Stomach (tissue), 19 donors: ENCODE measurements at places on chromosomes 7 and 10.

DNA sequence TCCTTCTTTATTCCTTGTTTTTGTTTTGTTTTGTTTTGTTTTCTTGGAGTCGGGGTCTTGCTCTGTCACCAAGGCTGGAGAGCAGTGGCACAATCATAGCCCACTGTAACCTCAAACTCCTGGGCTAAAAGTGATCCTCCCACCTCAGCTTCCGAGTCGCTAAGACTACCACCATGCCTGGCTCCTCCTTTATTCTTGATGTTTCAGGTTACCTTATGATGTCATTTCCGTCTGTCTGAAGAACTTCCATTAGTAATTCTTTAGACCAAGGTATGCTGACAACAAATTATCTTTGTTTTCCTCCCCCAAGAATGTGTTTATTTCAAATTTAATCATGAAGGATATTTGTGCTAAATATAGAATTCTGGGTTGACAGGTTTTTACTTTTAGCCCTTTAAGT lies 18.1 kb upstream of the ATAD1 start:
- DNase-seq: no peak

DNA sequence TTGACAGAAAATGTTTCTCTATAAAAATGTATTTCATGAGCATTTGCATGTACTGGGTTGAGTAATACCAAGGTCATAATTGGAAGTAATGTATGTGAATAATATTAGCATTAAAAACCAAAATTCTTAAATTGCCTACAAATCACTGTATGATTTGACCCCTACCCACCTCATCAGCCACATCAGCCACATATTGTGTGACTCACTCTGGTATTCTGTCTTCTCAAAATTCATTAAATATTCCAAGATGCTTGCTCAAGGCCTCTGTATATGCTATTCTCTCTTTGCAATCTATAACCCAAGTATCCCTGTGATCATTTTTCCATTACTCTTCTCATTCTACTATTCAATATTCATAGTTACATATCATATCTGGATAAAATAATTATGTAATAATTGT lies 21.4 kb downstream of the POT1 start:
- DNase-seq: no peak

- DNase-seq: no peak
These were observed 564.5 kb downstream of the PTPRN2 start for GRCh38 chr7:158023157-158023556.

DNA sequence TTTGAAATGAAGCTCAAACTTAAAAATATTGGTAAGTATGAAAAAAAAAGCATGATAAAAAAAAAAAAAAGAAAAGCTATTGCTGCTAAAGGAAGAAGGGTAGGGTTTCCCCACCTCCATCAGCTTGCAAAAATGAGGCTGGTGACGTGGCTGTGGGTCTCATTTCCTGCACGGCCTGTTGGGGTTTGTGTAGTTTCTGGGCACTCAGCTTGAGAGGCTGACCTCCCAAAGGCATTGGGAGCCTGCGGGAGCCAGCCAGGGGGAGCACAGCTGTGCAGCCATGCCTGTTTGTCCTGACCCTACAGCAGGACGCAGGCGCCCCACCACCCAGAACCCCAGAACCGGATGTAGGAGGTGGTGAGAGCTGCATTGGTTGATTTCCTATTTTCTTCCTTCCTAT lies 48.8 kb upstream of the CARD11 start:
- no peak for DNase-seq

DNA sequence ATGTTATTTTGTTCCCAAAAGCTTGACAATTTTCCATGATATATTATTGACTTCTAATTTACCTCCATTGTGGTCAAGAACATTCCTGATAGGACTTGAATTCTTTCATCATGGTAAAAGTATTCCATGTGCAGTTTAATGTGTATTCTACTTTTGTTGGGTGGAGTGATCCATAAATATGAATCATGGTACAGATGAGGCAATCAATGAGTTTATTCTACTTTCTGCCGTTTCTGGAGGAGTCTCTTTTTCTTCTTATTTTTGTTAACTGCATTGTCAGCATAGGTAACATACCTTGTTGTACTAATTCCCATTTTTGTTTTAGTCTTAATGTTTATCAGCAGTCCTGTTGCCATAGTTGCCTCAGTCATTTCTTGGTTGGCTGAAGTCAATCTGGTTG lies 69.6 kb downstream of the SHOC2 start:
- no peak for DNase-seq

- no peak for DNase-seq
These were observed 120.9 kb upstream of the KCTD7 start for GRCh38 chr7:66507764-66508296.

GRCh38 chr10:76108563-76109359 lies 677.3 kb downstream of the LRMDA start:
- DNase-seq: no peak

DNA sequence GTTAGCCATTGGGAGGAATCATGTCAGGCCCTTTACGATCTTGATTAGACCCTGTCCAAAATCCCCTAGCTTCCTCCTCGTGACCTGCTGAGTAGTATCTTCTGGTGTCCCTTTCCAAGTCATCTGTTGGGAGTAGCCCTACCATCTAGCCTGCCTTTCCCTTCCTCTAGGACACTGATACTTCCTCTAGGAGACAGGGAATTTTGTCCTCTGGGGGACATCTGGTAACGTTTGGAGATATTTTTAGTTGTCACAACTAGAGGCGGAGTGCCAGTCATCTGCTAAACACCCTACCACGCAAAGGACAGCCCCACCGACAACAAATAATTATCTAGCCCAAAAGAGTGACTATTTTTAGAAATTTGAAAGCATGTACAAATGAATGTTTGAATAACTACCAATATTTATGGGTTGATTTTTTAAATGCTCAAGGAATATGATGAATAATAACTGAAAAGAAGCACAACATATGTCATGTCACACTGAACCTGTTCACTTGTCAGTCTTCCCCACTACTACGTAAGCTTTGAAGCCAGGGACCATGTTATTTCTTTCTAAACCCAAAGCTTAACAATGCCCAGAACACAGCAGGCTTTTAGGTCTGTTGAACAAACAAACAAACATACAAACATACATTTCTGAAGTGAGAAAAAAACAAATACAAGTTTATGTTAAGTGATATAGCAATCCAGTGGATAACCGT lies 105.9 kb downstream of the ARHGAP12 start:
- DNase-seq: no peak

DNA sequence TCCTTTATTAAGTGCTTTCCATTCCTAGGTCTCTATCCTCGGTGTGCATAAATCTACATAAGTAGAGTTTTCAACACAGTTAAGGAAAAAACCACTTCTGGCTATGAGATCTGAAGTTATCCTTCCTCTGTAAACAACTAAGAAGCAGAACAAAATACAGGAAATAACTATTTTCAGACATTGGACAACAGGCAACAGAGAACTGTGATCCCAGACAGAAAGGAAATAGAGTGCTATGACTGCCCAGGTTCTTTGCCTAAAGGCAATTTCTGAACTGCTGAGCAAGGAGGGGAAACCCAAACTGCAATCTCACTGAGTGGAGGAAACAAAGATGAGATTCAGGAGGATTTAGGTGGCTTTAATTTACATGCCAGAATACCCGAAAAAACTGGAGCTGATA lies 285.4 kb downstream of the SNX13 start:
- DNase-seq: peak; percentile 18

- peak; percentile 85 for DNase-seq
These were observed 19.1 kb downstream of the ADAM8 start for GRCh38 chr10:133257489-133258065.
